ENCODE measurements at places on chromosomes 4 and X.

DNA sequence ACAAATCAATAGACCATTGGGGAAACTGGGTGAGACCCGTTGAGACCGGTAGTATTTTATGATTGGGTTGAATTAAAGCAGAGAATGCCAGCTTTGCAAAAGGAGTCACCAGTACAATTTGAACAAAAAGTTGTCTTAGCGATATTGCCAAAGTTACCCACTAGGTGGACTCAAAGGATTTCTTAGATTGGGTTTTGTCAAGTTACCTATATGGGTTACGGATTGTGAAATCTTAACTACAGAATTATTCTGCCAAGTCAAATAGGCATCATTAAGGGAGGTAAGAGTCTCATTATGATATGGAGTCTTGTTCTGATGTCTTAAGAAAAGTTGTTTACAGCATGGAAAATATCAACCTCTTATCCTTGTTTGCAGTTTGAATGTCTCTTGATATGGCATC, 15.0 kb upstream of the CT47A1 start:
- no peak for DNase-seq

DNA sequence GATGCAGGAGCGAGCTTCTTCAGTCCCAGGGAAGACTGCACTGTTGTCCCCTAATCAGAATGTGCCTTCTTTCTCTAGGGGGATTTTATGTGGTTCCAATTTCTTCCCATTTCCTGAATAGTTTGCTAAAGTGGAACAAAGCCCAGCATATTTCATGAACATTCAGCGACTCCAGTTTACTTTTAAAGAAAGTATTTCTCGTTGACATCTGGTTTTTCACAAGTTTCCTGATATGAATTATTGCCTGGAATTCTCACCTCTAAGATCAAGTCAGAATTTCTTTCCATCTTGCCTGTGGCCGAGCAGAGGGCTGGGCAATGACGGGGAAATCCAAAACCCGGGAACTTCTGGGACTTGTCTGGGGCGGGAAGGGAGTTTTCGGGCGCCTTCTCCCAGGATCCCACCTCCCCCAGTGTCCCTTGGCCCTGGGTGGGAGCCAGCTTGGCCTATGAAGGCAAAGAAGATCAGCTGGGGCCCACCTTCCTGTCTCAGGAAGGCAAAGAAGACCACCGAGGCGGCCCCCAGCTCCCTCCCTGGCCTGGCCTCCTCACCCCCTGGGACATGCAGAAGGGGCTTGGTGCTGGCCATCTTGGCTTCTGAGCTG, 15.4 kb downstream of the SORCS2 start:
- no peak for DNase-seq

- DNase-seq, result no peak
These were observed 4.4 kb upstream of the ZFP92 start for GRCh38 chrX:153406903-153407302.

- DNase-seq, result peak; percentile 1
These were observed 19.8 kb upstream of the FAM9A start for GRCh38 chrX:8820910-8821527.

GRCh38 chr4:12993923-12994322, 490.2 kb downstream of the RAB28 start:
- DNase-seq, result no peak
